Hippocampal formation (tissue), 2 donors: ENCODE measurements at places on chromosomes 3 and 15.

DNA sequence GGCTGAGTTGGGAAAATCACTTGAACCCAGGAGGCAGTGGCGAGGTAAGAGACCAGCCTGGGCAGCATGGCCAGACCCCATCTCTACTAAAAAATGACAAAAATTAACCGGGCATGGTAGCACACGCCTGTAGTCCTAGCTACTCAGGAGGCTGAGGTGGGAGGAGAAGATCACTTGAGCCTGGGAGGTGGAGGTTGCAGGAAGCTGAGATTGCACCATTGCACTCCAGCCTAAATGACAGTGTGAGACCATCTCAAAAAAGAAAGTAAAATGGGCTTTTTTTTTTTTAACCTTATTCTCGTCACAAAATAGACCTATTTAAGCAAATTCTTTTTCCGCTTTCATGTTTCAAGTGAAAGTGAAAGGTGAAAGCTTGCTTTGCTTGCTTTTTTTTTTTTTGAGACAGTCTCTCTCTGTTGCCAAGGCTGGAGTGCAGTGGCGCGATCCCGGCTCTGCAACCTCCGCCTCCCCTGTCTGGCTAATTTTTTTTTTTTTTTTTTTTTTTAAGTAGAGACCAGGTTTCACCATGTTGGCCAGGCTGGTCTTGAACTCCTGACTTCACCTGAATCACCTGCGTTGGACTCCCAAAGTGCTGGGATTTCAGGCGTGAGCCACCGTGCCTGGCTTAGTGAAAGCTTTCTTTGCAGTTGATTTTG lies 3.6 kb downstream of the PDIA3 start:
- DNase-seq = no peak

DNA sequence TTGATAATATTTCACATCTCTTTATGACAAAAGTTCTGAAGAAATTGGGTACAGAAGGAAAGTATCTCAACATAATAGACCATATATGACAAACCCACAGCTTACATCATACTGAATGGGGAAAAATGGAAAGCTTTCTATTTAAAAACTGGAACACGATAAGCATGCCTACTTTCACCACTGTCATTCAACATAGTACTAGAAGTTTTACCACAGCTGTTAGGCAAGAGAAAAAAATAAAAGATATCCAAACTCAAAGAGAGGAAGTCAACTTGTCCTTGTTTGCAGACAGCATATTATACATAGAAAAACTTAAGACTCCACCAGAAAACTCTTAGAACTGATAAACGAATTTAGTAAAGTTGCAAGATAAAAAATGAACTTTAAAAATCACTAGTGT lies 40.3 kb downstream of the COPS2 start:
- no peak for DNase-seq

DNA sequence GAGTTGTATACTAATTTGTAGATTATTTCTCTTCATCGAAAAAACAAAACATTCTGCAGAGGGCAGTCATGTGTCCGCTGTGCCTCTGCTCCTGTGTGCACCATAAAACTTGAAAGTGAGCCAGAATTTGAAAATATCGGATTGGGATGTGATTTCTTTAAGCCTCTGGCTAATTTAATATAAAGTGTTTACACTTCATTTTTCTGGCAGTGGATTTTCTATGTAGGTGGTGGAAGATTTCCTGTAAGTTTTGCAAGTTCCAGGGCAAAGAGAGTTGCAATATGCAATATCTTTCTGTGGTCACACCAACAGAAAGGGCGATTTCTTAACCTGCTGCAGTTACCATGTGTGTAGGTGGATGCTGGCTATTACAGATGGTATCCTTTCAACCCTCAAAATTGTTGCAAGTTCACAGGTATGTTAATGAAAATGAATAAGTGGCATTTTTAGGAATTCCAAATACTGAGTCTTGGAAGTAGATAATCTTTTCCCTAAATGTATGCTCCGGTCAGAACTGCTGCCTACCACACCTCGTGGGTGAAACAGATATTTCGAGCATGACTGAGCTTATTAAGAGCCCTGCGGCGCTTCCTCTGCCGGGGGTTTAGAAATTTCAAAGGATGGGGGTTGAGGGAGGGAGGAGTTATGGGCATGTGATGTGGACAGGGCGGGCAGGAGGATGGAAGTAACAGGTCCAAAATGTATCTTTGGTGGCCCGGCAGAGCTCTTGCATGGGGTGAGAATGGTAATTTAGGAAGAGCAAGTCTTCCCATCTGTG lies 134.0 kb downstream of the PGPEP1L start:
- DNase-seq = no peak

DNA sequence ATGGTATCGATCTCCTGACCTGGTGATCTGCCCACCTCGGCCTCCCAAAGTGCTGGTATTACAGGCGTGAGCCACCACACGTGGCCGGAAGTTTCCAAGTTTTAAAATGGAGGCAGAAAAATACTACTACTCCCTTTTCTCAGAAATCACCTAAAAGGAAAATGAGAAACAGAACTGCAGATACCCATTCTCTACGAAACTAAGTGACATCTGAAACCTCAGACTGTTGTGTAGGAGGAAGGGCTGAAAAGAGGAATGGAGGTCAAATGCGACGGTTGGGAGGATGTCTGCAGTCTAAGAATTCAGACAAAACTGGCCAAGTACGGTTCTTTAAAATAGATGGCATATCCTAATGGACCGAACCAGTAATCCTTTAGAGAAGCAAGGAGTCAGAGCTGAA lies 24.1 kb downstream of the WDR48 start:
- no peak for DNase-seq

DNA sequence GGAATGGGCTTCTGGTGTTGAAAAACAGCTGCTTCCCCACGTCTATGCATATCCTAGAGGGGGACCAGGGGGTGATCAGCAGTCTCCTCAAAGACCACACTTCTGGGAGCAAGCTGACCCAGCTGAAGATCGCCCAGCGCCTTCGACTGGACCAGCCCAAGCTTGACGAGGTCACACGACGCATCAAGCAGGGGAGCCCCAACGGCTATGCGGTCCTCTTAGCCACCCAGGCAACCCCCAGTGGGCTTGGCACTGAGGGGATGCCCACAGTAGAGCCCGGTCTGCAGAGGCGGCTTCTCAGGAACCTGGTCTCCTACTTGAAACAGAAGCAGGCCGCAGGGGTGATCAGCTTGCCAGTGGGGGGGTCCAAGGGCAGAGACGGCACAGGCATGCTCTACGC lies 2.5 kb downstream of the RBM15B start:
- DNase-seq = no peak

GRCh38 chr3:13248640-13249039 lies 171.5 kb downstream of the NUP210 start:
- DNase-seq = no peak

GRCh38 chr3:172129850-172130716 lies 90.7 kb downstream of the FNDC3B start:
- DNase-seq = no peak

- DNase-seq = peak; percentile 44
Measured at GRCh38 chr15:31236184-31237042, 90.2 kb upstream of the KLF13 start.

GRCh38 chr15:86231864-86232721 lies 152.4 kb downstream of the AGBL1 start:
- peak; percentile 35 for DNase-seq

DNA sequence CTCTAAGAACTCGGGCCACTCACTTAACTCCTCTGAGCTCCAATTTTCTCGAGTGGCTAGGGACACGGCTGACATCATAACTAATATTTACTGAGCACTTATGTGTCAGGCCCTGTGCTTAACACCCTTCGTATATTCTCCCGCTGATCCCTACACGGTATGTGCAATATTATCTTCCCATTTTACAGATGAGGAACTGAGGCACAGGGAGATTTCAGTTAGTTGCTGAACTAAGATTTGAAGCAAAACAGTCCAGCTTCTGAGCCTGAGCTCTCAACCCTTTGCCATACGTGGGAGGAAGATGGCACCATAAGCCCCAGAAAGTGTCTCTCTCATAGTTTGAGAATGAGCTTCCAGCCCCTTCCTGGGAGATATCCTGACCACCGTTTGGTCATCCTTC lies 19.6 kb downstream of the FAH start:
- no peak for DNase-seq

- DNase-seq = no peak
Measured at GRCh38 chr3:29760226-29760685, 479.4 kb downstream of the RBMS3 start.

DNA sequence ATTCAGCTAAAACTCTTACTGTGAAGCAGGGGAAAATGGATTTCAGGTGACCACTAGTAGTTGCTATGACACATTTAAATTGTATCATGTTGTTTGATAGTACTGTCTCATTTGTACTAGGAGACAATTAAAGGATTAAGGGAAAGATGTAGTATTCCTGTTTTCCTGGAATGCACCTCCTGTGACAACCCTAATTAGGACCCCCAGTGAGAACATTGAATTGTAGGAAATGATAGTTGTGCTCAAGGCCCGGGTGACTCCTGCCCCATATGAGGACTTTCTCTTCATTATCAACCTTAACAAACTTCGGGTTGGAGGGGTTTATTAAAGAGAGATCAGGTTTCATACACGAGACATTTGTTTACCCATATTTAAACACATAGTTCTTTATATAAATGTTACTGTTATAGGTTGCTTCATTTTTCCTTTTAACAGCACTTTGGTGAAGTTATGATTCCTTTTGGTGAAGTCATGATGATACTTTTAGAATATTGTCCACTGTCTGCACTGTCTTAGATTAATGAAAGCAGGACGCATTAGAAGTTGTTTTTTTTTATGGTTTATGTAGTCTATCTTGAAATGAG lies 392.6 kb upstream of the NAALADL2 start:
- DNase-seq = no peak

DNA sequence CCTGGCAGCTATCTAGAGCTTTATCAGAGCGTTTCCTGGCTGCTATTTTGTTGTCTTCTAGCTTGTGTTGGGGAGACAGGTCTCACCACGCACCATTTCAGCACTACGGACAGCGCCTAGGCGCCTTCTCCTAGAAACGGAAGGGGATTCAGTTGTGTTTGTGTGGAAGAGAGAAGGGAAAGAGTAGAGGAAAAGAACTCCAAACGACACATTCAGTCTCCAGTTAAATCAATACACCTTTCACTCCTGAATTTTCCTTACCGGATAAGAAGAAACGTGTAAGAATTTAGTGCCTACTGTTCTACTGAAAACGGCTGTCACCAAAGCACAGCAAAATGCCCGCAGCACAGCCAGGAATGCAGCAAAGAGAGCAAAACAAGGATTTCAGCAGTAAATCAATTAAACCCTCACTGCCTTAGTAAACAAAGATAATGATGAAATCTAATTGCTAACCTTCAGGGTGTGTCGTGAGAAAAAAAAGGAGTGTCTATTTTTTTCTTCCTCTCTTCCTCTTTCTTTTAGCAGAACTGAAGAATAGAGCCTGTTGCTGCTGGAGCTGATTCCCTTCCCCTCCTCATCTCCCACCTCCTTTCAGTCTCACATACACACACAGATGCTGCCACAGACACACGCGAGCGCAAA lies 412 bp upstream of the CTXN2 start:
- peak; percentile 34 for DNase-seq

GRCh38 chr3:73107215-73107614 lies 45.8 kb downstream of the EBLN2 start:
- DNase-seq = no peak

DNA sequence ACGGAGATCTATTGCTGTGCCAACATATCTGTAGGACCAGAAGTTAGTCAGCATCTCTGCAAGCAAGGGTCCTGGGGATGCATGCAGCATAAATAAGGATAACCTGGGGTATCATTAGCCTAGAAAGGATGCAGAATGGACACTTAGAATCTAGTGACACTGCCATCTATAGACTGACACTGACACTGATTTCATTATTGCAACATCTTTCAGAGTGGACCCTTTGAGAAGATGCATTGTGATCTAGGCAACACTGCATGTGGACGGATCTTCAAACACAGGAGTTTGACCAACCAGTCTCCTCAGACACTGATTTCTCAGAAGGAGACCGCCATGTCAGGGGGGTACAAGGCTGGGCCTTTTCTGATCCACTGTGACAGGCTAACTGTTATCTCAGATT lies 52.4 kb downstream of the SCN10A start:
- no peak for DNase-seq

DNA sequence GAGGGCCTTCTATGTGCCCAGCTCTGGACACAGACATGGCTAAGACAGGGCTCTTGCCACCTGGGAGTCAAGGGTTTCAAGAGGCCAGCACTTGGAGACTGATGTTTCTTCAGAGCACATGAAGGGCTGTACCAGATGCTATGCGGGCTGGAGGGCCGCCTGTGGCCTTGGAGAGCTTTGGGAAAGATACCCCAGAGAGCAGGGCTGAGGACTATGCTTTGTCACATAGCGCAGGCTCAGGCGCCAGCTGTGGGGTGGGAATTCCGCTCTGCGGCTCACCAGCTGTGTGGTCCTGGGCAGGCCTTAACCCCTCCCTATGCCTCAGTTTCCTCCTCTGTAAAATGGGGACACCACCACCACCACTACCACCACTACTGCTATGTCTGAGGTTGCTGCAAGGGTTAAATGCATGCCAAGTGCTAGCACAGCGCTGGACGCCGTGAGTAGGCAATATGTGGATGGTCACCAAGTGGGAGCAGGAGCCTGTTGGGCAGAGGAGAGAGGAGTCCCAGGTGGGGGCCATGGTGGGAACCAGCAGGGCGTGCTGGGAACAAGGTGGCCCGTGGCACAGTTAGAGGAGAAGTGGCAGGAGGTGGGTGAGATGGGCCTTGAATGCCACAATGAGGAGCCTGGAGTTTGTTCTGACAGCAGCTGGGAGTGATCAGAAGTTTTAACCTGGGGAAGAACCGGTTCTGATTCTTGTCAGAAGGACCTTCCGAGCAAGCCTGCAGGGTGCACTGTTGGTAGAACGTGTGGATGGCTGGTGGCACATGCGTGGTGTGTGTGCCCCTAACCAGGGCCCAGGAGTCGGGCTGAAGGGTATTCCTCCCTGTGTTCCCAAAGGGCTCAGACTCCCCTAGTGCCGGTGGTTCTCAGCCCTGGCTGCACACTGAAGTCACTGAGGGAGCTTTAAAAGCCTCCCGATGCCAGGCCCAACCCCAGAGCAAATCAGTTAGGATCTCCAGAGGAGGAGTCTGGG lies 41.7 kb downstream of the FEM1B start:
- no peak for DNase-seq

- DNase-seq = no peak
Measured at GRCh38 chr3:118380576-118380975, 654.1 kb downstream of the IGSF11 start.

GRCh38 chr15:69748131-69748530 lies 295.5 kb downstream of the RPLP1 start:
- DNase-seq = no peak

- no peak for DNase-seq
Measured at GRCh38 chr15:78223396-78224022, 10.9 kb downstream of the ACSBG1 start.

- no peak for DNase-seq
Measured at GRCh38 chr3:101170062-101170771, 150.2 kb downstream of the IMPG2 start.

DNA sequence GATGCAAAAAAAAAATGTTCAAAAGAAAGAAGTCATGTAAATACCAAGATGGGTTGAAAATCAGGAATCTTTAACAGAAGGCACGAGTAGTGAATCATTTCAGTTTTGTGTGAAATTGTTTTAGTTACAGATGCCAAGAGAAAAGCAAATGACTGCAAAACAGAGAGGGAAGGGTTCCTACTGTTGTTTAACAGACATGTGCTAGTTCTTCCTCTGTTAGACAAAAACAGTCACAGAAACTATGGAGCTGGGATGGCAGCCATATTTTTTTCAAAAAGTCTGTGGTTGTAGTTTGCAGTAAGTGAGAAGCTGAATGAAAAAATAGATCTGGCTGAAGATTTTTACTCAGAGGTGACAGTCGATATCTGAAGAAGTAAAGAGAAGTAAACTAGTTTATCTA lies 511.9 kb downstream of the ZIC1 start:
- DNase-seq = no peak

- DNase-seq = no peak
Measured at GRCh38 chr15:57090496-57090859, 172.0 kb downstream of the TCF12 start.
